Sigmoid colon (tissue), 7 donors: ENCODE measurements at places on chromosomes 11 and 22. TPM values are rescaled to one million over a fixed set of nuclear protein-coding genes. Genes with fewer than 3 reads are reported as not detected.
A peak's percentile ranks its signal among the peaks of the same experiment; 100 is the strongest.

DNA sequence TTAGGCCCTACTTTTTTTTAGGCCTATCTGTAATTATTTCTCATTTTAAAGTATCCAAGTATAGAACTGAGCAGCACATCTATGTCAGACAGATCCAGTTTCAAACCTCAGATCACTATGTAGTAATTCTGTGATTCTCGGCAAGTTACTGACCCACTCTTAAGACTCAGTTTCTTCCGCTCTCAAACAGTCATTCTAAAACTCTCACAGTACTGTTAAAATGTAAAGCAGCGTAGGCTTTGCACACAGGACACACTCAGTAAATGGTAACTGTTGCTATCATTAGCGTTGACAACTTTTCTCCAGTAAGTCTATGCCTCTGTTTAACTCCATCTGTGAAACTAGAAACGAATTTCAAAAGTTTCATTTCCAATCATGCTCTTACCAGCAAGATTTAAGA is 277.1 kb downstream of the TTC28 start:
- no peak for DNase-seq

DNA sequence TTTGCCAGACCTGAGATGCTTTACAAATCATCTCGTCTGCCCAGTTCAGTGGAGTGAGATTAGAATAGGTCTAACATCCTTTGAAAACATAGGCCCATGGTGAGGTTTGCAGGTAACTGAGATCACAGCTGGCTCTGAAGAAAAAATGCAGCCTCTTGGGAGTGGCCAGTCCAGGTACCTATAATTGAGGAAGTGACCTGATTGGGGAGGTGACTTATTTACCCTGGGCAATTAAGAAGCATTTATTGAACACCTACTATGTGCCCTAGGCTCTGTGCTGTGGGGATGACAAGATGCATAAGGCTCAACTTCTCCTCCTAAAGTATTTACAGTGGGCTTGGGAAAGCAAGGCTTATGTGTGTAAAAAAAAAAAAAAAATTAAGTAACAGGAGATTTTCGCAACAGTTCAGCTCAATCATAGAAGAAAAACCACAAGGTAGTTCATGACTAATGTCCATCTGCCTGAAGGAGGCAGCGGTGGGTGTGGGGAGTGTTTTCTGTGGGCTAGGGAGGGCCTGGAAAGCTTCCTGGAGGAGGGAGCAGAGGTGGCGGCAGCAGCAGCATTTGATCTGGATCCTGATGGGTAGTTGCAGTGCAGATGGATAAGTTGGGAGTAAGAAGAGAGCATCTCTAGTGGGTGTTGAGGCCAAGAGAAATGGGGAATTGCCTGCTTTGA is 16.1 kb downstream of the MICAL2 start:
- no peak for DNase-seq

- DNase-seq: no peak
Measured at GRCh38 chr11:62353841-62354240, 16.6 kb downstream of the ASRGL1 start.

DNA sequence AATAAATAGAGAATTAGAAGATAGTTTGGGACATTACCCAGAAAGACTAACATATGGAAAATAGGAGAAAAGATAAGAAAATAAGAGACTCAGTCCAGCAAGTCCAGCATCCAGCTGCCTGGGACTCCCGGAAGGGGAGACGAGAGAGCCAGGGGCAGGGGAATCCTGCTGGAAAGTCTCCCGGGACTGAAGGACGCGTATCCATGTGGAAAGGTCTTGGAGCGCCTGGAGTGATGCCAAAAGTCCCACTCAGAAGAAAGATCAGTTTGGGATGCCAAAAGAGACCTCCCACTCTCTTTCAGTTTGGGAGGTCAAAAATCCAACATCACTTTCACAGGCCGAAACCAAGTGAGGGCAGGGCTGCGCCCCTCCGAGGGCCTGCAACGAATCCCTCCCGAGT is 30.7 kb downstream of the LRFN4 start:
- DNase-seq: no peak

DNA sequence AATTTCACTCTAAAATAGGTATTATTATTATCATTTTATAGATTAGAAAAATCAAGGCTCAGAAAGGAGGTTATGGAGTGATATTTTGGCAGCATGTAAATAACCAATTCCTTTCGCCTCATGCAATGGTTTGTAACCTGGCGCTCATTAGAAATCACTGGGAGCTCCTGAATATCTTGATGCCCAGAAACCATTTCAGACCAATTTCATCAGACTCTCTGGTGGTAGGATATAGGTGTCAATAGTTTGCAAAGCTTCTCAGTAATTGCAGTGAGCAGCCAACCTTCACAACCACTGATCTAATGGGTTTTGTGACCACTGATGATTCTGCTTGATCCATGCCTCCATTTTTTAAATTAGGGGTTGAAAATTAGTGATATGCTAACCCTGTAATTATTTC is 57.8 kb upstream of the ZC3H12C start:
- no peak for DNase-seq

DNA sequence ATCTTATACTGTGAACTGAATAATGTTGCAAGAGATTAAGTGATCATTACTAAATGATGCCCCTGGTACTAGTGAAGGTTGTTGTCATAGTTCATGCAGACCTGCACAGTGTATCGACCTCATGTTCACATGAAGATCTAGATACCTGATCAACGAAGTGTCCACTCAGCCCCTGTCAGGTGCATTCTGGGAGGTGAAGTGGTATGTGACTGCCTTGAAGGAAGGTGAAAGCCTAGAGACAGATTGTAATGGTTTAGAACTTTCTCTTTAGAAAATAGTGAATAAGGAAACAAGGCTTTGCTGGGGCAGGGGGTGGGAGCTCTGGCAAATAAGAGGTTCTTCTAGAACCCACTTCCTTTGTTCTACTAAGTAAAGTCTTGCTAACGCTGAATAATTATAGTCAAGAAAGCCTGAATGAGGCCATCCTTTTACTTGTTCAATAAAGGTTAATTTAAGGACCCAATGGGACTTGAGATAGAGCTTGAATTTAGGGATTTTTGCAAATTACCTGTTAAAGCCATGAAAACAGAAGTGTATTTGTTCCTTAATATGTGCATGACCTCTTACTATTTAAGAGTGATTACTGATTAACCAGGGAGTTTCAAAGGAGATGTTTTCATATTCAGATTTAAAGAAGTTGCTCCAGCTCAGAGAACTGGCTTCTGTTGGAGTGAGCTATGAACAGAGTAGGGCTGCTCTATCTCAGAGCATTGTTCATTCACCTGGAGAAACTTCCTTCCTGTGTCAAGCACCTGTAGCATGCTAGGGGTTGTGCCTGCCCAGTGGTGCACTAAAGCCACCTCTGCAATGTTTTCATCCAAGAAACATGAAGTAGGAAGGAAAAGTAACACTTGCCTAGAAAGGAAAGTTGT is 45.3 kb downstream of the C22orf31 start:
- DNase-seq: no peak

DNA sequence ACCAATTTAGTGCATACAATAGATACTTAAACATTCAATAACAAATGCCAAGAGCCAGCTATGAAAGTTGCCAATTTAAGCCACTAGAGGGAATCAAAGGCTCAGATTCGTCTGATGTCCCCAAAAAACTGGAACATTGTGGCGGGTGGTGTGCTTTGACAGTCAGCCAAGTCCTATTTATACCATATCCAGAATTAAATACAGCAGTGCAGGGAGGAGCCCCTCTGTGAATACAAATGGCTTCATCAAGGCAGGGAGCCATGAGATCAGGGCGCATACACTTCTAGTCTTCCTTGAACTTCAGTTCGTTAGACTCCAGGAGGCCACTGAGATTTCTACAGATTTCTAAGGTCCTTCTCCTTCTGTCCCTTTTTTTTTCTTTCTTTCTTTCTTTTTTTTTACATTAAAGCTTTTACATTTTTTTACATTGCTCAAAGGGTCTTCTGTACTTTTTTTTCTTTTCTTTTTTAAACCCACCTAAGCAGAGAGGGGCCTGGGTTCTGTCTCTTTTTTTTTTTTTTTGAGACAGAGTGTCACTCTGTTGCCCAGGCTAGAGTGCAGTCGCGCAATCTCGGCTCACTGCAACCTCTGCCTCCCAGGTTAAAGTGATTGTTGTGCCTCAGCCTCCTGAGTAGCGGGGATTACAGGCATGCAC is 41.5 kb upstream of the HSPA8 start:
- peak; percentile 83 for DNase-seq

- no peak for DNase-seq
Measured at GRCh38 chr11:18490736-18491485, 35.3 kb downstream of the LDHAL6A start.

DNA sequence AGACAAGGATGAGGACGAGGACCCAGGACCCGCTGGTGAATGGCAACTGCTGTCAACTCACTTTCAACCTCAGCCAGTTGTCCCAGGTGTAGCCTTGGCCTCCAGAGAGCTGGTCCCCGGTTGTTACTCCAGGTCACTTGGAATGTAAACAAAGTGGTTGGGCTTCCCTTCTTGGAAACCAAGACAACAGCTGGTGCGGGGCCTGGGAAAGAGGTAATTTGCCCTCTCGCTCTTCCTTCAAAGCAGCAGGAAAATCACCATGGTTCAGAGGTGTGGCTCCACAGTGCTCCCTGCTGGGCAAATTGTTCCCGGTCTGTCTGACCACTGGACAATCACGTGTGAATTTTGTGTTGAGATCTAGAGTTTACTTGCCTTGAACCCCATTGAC is 15.0 kb downstream of the SLC1A2 start:
- DNase-seq: no peak

- DNase-seq: no peak
Measured at GRCh38 chr11:86702220-86702983, 30.0 kb upstream of the ME3 start.

GRCh38 chr11:62241095-62241494 is 944 bp upstream of the SCGB1D2 start:
- no peak for DNase-seq

DNA sequence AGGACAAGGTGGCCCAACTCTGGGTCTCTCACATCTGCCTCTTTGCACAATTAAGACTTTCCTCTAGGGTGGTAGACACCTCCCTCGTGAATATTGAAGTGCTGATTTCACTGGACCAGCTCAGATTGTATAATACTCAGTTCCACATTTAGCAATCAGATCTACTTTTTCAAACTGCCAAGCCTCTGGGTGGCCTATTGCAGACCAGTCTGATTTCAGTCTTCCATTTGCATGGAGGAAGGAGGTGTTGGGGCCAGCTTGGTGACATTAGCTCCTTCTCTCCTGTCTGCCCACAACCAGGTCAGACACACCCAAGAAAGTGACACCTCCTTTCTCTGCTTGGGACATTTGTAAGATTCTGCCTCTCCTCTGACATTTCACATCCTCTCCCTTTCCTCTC is 78.2 kb downstream of the PPFIBP2 start:
- no peak for DNase-seq

- peak; percentile 57 for DNase-seq
Measured at GRCh38 chr11:1082346-1082727, 7.7 kb downstream of the MUC2 start.

- no peak for DNase-seq
Measured at GRCh38 chr11:75420224-75421034, 12.6 kb downstream of the KLHL35 start.

GRCh38 chr11:36062796-36063365 is 119.0 kb downstream of the LDLRAD3 start:
- no peak for DNase-seq

Gene LMO2
- total RNA-seq: 12.7 TPM

Gene CD59
- total RNA-seq: 160 TPM

Gene FAM227A
- 0.66 TPM for total RNA-seq

Gene MMP10
- total RNA-seq: not detected

Gene FGF3
- not detected for total RNA-seq

Gene MS4A6E
- not detected for total RNA-seq

Gene FREY1
- not detected for total RNA-seq
